Activated CD4-positive, alpha-beta T cell treated with anti-CD3 and anti-CD28 coated beads, Interleukin-2, amount 50 U/mL, for 4 hours (primary cell): ENCODE measurements at places on chromosomes 12 and 14.

- no peak for DNase-seq
These were observed 13.3 kb downstream of the DICER1 start for GRCh38 chr14:95143808-95144620.

DNA sequence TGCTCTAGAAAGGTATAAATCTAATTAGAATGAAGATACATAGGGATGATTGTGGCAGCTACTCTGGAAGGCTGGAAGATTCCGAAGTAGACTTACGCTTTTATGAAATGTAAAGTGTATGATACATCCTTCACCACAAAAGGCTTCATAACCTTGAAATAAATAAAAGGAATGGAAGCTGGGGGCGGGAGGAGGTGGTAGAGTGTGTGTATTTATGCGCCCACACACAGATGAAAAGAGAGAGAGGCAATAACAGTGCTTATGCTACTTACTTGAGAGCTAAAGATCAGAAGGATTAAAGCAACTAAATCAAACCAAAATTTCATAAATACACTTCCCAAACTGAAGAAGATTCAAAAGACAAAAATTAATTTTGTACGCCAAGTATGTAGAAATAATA, 30.4 kb downstream of the CBX5 start:
- no peak for DNase-seq

DNA sequence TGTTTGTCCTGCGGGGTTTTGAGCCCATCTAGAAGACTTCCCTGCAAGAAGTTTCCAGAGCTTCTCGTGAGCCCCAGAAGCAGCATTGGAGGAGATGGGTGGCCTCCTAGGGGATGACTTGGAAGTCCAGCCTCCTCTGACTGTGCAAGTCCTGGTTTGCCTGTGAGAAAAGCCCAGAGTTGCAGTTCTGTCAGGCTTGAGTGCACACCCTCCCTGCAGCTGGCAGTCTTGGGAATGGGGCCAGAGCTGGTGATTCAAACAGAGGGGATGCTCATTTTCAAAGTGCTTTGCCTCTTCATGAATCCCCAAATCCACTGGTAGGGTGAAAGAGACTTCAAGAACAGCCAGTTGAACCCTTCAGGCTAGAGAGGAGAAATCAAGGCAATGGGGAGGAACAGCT, 3.9 kb upstream of the PPP1R1A start:
- DNase-seq = no peak

DNA sequence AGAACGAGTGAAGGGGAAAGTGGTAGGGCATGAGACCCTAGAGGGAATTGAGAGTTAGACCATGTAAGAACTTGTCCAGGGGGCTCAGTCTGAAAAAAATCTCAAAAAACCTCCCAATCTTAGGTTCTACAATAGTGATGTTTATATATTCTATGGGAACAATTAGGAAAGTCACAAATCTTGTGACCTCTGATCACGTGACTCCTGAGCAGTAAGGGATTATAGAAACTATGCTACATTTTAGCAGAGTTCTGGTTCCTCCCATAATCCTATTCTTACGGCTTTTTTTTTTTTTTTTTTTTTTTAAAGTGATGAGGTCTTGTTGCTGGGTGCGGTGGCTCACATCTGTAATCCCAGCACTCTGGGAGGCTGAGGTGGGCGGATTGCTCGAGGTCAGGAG, 5.8 kb downstream of the ADCK1 start:
- no peak for DNase-seq

DNA sequence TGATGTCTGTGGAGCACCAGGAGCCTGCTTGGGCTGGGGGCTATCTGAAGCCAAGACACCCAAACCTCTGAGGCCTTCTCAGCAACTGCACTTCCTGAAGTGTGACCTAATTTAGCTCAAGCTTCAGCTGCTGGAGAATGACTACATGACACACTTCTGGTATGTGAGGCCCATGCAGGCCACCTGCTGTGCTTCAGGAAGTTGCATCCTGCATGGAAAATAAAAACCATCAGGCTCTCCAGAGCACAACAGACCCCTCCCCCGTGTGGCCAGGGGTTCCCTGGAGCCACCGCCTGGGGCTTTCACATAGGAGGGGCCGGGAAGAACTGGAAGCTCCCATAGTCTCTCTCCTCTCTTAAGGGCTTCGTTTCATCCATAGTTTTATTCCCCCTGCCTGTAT, 217.7 kb downstream of the SLC15A4 start:
- DNase-seq = no peak
